NCI-H69 (cell line): ENCODE measurements at places on chromosomes 5 and 9.

DNA sequence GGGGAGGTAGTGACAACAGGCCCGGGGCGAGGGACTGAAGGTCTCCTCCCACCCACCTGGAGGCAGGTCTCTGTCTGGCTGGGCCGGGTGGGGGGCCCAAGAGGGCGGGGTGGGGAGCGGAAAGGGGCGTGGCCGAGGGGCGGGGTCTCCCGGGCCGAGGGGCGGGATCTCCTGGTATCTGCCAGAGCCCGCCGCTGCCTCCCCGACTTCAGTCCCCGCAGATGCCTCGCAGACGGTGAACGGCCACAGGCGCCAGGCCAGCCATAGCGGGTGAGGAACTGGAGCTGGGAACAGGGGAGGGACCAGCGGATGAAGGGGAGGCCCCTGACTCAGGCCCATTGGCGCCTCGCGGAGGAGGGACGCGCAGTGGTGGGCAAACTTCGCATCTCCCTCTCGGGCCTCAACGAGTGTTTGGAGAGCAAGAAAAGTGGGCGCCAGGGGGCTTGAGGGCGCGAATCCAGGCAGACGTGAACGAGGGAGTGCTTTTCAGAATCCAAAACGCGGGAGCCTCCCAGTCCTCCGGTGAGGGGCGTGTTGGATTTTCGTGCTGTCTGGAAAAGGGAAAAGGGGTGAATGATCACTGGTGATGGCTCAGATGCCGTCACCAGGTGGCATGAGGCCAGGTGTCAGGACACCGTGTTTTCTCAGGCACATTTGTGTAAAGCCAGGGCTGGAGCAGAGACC lies at the start of gene ADGRD2:
TSS of gene ADGRD2 (plus strand) at position 211 of the 684 bp plus-strand sequence. CDS start 1,216 bp downstream, outside the sequence.
- DNase-seq = peak; percentile 76

DNA sequence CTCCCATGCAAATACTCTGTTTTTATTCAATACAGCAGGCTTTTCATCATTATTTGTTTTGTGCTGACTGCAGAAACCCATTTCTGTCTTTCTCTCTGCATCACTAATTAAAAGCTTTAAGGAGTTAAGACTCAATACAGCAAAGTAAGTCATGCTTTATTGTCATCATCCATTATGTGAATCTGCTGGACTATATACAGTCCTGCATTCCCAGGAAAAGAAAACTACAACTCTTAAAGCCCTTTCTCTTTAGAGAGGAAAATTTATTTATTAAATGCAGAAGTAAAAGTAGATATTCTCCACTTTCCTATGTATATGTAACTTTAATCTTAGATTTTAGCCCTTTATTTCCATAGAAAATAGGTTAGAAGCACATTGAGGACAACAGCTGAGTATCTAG lies 706.6 kb upstream of the RGMB start:
- no peak for DNase-seq

- DNase-seq = no peak
Observed at GRCh38 chr5:144421411-144421810, 250.7 kb downstream of the KCTD16 start.

GRCh38 chr5:5667136-5667554 lies 244.7 kb downstream of the ICE1 start:
- peak; percentile 50 for DNase-seq

GRCh38 chr9:94921092-94921471 lies 194.6 kb downstream of the AOPEP start:
- DNase-seq = no peak

- no peak for DNase-seq
Observed at GRCh38 chr9:99259231-99259918, 37.3 kb downstream of the SEC61B start.

GRCh38 chr5:56026863-56027300 lies 32.1 kb upstream of the IL6ST start:
- DNase-seq = no peak

- no peak for DNase-seq
Observed at GRCh38 chr5:144691936-144692335, 521.3 kb downstream of the KCTD16 start.

DNA sequence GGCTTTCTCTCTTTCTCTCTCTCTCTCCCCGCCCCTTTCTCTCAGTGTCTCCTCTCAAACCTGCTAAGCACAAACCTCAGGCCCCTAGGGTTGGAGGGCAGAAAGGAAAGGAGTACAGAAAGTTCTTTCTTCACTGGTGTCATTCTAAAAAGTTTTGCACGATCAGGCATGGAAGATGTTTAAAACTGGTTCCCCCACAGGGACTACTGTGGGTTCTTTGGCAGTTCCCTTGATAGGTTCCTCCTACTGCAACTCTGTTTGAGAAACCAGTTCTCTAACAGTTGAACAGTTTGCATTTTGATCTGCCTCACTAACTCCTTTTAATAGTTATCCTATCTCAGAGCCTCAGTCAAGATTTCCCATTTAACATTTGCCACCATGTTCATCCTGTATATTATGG lies 82.9 kb downstream of the CDO1 start:
- no peak for DNase-seq

DNA sequence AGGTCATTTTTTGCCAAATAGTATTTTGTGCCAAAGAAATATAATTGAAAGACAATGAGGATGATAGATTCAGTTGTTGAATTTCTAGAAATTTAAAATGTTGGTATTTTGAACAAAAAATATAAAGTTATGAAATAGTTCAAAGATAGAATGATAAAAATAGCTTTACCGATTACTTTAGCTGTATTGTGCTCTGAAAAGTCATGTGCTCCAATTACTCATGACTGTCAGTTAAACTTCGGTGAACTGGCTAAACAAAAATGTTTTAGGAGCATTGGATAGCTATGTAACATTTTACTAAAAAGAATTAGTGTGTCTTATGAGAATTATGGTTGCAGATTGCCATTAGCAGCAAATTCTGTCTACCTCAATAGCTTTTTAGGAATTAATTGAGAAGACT lies 177.3 kb upstream of the VCAN start:
- DNase-seq = no peak

- DNase-seq = peak; percentile 99
Observed at GRCh38 chr5:105952875-105953274, 1717.9 kb downstream of the EFNA5 start.

DNA sequence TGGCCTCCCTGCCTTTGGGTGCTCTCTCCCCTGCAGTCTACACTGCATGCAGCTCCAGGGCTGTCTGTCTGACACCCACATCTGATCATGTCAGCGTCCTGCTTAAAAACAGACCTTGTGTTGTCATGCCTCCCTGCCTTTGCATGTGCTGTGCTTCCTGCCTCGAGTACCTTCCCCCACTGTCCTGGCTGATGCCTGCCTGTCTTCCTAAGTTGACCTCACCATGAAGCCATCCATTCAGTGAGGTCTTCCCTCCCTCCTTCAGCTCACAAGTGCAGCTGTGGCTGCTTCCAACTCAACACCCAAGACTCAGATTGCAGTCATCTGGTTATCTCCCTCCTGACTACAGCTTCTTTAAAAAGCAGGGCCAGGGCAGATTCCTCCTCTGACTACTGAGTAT lies 5.5 kb downstream of the ANGPTL2 start:
- no peak for DNase-seq

DNA sequence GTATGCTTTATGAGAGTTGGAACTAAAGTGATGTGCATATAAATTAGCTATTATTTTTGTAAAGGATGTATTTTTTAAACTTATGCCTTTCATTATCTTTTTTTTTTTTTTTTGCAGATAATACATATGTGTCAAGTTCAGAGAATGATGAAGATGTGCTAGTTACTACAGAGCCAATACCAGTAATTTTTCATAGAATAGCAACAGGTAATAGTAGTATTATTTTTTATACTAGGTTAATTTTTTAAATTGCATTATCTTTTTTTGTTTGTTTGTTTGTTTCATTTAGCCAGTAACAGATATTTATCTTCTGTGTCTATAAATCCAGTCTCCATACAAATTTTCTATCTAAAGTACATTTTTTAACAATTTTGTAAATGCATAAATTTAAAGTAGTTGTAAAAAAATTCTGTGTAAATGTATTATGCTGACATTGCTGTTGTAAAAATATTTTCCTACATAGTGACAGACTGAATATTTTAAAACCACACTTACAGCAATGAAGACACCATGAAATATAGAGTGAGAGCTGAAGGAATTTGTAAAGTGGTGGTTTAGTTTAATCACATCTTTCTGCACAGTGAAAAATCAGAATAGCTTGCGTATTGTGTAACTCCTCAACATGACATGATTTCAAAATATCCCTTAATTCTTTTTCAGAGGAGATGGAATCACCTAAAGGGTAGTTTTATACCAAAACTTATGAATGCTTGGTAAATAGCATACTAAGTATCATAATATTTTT lies 93.3 kb downstream of the PARP8 start:
- no peak for DNase-seq
